Stimulated activated CD4-positive, alpha-beta T cell treated with anti-CD3 and anti-CD28 coated beads, Interleukin-2, amount 100 ng/mL, for 48 hours (primary cell): ENCODE measurements at places on chromosomes 4 and X.

- DNase-seq = no peak
Observed at GRCh38 chr4:138291431-138291830, 49.3 kb upstream of the SLC7A11 start.

GRCh38 chr4:73723023-73723422 lies 17.3 kb upstream of the CXCL8 start:
- no peak for DNase-seq

GRCh38 chrX:127708155-127708554 lies 344.0 kb downstream of the ACTRT1 start:
- no peak for DNase-seq

DNA sequence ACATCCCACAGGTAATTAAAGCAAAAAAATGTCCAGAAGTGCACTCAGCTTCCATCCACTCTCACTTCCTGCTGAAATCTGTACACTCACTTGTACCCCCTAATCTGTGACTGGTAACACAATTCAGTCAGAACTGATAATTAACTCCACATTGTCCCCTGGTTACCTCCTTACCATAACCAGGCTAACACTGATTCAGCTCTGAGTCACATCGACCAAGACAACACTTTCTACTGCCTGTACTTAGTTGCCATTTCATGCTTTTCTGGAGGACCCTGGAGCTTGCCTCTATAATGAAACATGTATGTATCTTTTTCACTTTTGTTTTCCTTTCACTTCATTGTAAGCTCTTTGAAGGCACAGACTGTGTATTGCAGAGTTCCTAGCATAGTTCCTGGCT lies 130.9 kb upstream of the GABRG1 start:
- no peak for DNase-seq

GRCh38 chr4:147370473-147370872 lies 110.4 kb upstream of the EDNRA start:
- DNase-seq = no peak

DNA sequence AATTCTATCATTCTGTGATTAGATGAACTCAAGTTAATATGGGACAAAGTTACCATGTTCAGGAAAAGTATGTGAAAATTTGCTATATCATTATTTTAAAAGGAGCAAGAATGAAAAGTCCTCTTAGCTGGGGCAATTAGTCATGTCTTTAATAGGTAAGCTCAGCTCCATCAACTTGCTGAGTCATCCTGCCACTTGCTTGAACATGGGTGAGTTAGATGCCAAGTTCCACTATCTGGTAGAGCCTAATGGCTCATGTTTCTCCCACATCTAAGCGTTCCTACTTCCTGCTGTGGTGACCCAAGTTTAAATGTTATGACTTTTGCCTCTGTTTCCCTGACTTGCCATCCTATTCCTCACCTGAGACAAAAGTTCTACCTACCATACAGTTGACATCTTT lies 276.8 kb downstream of the ZNF674 start:
- DNase-seq = no peak

GRCh38 chr4:37993806-37994205 lies 33.6 kb downstream of the PTTG2 start:
- no peak for DNase-seq

DNA sequence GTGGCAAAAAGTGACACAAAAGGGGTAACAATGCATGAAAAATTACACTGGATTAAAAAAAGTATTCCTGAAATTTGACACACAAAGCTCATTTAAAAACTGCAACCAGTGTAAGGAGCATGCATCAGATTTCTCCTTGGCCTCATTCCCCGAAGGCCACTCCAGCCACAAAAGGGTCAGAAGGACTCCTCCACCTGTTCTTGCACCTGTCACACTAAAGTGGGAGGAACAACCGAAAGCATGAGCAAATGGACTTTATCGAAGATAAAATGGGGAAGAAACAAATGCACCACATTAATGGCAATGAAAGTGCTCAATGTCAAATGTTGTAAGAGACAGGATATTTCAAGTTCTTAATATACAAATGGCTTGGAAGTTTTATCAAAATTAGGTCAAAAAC lies 88.2 kb downstream of the ADGRA3 start:
- DNase-seq = no peak

DNA sequence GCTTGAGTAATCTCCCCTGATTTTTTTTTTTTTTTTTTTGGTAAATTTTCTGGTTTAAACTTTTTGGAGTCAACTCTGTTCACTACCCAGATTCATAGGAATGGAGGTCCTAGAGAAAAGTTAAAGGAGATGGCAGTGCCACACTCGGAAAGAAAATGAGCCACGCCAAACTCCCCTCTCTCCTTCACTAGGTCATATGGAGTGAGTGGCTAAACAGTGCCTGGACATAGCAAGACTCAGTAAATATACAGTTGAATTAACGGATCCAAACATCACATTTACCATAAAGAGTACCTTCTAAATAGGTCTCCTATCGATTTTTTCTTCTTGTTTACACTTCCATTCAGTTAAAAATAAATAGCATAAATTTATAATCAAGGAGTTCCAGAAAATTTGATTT lies 13.6 kb upstream of the AMTN start:
- no peak for DNase-seq
